Cardiac atrium fibroblast (primary cell): ENCODE measurements at places on chromosomes 11 and 22. TPM values are rescaled to one million over a fixed set of nuclear protein-coding genes. Genes with fewer than 3 reads are reported as not detected.

IGLL1 gene
- not detected in 2 replicates for total RNA-seq

WBP2NL gene
- total RNA-seq: not detected in 2 replicates

KRTAP5-8 gene
- not detected in 2 replicates for total RNA-seq

MYO7A gene
- total RNA-seq: 0.16 and 0.90 TPM in 2 replicates

RGL4 gene
- total RNA-seq: not detected in 2 replicates

GAB4 gene
- total RNA-seq: not detected in 2 replicates

TREH gene
- total RNA-seq: not detected in 2 replicates

OR4A16 gene
- not detected in 2 replicates for total RNA-seq

DBX1 gene
- not detected in 2 replicates for total RNA-seq

LMO1 gene
- not detected in 2 replicates for total RNA-seq

RTN3 gene
- 97.9 and 104 TPM in 2 replicates for total RNA-seq

OR8B8 gene
- not detected in 2 replicates for total RNA-seq

LRRC32 gene
- 46.7 and 67.2 TPM in 2 replicates for total RNA-seq

SCGB1C1 gene
- total RNA-seq: not detected in 2 replicates

CTSW gene
- not detected in 2 replicates for total RNA-seq

TECTA gene
- total RNA-seq: under 0.01 and 0.65 TPM in 2 replicates

WNT7B gene
- not detected in 2 replicates for total RNA-seq

TOP3B gene
- 9.7 and 12.5 TPM in 2 replicates for total RNA-seq

OR51B5 gene
- not detected in 2 replicates for total RNA-seq

CNGA4 gene
- total RNA-seq: not detected in 2 replicates

LINC01488 gene
- not detected in 2 replicates for total RNA-seq

SGSM1 gene
- 0.32 TPM in 1 of 2 replicates, not detected in the other for total RNA-seq

SMC1B gene
- total RNA-seq: not detected in 2 replicates

BTG4 gene
- total RNA-seq: not detected in 2 replicates

PLA2G6 gene
- 10.3 and 15.1 TPM in 2 replicates for total RNA-seq

ANKK1 gene
- total RNA-seq: not detected in 2 replicates

WT1 gene
- 2.4 and 10.1 TPM in 2 replicates for total RNA-seq

OR8G5 gene
- total RNA-seq: not detected in 2 replicates

PRODH gene
- total RNA-seq: not detected in 2 replicates

DRD2 gene
- not detected in 2 replicates for total RNA-seq

APOL3 gene
- 12.5 and 14.7 TPM in 2 replicates for total RNA-seq

MOGAT2 gene
- not detected in 2 replicates for total RNA-seq

DGAT2 gene
- 3.8 and 5.7 TPM in 2 replicates for total RNA-seq

P2RY2 gene
- total RNA-seq: not detected in 2 replicates

P2RY6 gene
- 1.1 TPM in 1 of 2 replicates, not detected in the other for total RNA-seq

ZC3H12C gene
- total RNA-seq: 10.2 and 10.5 TPM in 2 replicates

SLC22A9 gene
- not detected in 2 replicates for total RNA-seq

KIF18A gene
- total RNA-seq: 2.4 and 3.4 TPM in 2 replicates

GLYATL1 gene
- 2.0 TPM in 1 of 2 replicates, not detected in the other for total RNA-seq

GLYATL2 gene
- total RNA-seq: 2.5 TPM in 1 of 2 replicates, not detected in the other

DENND5A gene
- 102 and 107 TPM in 2 replicates for total RNA-seq

TIMM10B gene
- total RNA-seq: 17.3 and 34.3 TPM in 2 replicates
